ENCODE measurements at places on chromosomes 4 and X. TPM values are rescaled to one million over a fixed set of nuclear protein-coding genes. Genes with fewer than 3 reads are reported as not detected.

DNA sequence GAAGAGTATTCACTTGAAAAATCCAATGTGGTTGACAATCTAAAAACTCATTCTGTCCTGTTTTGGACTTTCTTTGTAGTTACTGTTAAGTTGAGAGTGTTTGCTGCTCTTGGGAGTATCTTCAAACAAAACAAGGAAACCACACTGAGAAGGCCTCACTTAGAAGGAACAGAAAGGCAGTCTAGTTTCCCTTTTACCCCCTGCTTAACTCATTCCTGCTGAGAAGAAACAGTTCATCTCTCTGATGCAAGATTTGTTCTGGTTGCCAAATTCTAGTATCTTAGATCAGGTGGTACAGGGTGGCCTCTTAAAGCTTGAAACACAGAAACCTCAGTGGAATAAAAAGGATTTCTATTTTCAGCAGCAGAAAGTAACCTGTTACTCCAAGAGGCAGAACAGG lies 41.4 kb downstream of the GUCY2F start:
- DNase-seq = no peak

Gene NAP1L3
- 136 TPM for total RNA-seq

Gene TAPT1
- total RNA-seq = 68.5 TPM

DNA sequence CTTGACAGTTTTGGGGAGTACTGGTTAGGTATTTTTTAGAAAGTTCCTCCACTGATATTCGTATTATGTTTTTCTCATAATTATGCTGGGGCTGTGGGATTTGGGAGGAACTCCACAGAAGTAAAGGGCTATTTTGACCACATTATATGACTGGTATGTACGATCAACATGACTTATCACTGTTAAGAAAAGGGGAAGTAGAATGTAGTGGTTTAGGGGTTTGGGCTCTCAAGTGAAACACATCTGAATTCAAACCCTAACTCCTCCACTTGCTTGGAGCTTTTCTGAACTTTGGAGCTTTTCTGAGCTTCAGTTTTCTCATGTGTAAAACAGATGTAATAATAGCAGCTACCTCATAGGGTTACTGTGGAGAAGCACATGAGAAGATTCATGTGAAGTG lies 96.4 kb upstream of the C1GALT1C1 start:
- DNase-seq = no peak

GRCh38 chrX:25015486-25016360 lies at the start of gene ARX:
ARX (minus strand) TSS chrX:25015965; CDS start chrX:25015737, 228 bp downstream.
- DNase-seq = peak; percentile 80

DNA sequence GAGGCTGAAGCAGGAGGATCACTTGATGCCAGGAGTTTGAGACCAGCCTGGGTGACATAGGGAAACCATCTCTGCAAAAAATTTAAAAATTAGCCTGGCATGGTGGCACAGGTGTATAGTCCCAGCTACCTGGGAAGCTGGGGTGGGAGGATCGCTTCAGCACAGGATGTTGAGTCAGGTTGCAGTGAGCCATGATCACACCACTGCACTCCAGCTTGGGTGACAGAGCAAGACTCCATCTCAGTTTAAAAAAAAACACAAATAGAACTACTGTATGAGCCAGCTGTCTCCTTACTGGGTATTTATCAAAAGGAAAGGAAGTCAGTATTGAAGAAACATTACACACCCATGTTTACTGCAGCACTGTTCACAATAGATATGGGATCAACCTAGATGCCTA lies 138.7 kb downstream of the RAP1GDS1 start:
- no peak for DNase-seq

GRCh38 chr4:132901224-132901623 lies 247.9 kb upstream of the PCDH10 start:
- no peak for DNase-seq

DNA sequence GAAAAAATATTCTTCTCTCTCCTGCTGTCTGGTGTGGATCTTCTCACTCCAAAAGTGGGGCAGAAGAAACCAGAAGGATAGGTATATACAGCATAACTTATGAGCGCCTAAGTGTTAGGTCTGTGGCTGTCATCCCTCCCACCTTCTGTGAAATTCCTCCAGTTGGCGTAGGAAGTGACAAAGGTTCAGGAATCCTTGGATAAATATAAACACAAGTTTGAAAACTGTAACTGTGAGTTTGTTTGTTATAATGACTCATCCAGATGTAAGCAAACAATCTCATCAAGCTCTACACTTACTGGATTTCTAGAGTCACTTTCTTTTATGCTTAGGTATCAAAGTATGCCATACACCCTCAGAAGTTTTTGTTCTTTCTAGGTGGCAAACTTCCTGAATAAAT lies 405.2 kb downstream of the FAT4 start:
- no peak for DNase-seq

- no peak for DNase-seq
Measured at GRCh38 chr4:116395408-116395807, 690.0 kb downstream of the TRAM1L1 start.

GRCh38 chrX:46965125-46965758 lies 53.0 kb downstream of the JADE3 start:
- DNase-seq = no peak

- no peak for DNase-seq
Measured at GRCh38 chr4:66687459-66687858, 857.8 kb downstream of the CENPC start.

GRCh38 chr4:68498413-68499007 lies 51.2 kb downstream of the TMPRSS11E start:
- peak; percentile 9 for DNase-seq

GRCh38 chr4:154877110-154877760 lies 96.2 kb downstream of the RBM46 start:
- DNase-seq = no peak

Gene SPATA18
- 1.2 TPM for total RNA-seq

DNA sequence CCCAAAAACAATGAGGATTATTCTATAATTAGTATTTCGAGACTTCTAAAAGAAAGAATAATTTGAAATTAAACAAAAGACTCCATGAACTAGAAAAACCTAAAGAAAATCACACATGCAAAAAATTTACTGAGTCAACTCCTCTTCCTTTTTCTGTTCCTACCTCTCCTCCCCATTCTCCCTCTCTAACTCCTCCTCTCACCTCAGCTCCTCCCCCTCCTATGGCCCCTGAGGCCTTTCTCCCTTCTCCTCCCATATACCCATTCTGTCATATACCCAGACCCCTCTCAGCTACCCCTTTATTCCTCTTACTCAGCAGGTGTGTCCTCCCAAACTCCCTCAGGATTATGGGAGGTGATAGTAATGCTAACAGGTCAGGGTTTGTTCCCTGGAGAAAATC lies 57.4 kb downstream of the SERTM2 start:
- DNase-seq = no peak

DNA sequence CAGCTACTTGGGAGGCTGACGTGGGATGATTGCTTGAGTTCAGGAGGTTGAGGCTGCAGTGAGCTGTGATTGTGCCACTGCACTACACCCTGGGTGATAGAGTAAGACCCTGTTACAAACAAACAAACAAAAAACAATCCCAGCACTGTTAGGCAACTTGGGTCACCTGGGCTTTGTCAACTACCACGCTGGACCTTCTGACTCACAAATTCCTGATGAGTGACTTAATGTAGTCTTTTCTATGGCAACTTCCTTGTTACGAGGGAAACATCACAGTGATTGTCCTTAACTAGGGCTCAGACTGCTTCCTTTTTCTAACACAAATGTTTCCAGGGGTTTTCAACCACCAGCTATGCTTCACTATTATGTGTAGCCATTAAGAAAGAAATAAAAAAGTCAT lies 128.8 kb upstream of the GPC4 start:
- DNase-seq = no peak

- DNase-seq = no peak
Measured at GRCh38 chr4:52052475-52052780, 1.3 kb downstream of the SPATA18 start.

Gene FGD1
- 9.4 TPM for total RNA-seq

DNA sequence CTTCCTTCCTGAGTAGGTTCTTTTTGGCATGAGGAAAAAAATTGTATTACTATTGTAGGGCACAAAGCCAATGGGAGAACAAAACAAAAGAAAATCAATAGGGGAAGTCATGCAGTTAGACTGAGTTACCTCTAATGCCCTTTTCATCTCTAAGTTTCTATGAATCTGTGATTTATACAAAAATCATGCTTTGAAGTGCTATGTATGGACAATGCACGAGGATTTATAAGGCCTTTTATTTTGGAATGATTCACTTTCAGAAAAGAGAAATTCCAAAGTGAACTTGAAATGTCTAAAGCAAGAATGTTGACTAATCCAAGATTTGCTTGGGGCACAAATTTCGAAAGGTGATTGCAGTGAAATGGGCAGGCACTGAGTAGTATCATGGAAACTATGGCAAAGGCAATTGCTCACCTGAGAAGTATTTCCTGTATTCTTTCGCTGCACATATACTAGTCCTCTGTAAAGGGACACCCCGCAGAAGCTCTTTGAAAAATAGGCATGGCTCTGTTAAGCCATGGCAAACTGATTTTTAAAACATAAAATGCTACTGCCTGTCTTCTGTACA lies 52.8 kb downstream of the ADGRG4 start:
- DNase-seq = no peak

GRCh38 chr4:182235021-182235795 lies 8.0 kb upstream of the TENM3 start:
- no peak for DNase-seq

- DNase-seq = no peak
Measured at GRCh38 chr4:153409924-153410501, 56.1 kb upstream of the TMEM131L start.

Gene WDR19
- 43.2 TPM for total RNA-seq

DNA sequence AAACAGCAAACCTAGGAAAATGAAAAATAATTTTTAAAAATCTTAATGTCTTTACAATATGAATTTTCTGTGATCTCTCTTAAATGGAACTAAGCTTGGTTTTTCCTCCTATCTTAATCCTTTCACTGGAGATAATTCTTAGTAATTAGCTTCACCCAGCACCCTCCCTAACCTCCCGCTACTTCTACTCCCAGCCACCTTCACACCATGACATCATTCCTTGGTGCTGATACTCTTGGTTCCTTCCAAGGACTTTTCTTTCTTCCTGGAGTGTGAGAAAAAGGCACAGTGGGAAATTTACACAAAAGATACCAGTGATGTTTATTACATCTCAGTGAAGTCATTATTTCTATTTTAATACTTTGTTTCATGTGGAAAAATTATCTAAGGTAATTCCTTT lies 163.6 kb upstream of the PLAC1 start:
- no peak for DNase-seq

Gene CCKAR
- not detected for total RNA-seq

DNA sequence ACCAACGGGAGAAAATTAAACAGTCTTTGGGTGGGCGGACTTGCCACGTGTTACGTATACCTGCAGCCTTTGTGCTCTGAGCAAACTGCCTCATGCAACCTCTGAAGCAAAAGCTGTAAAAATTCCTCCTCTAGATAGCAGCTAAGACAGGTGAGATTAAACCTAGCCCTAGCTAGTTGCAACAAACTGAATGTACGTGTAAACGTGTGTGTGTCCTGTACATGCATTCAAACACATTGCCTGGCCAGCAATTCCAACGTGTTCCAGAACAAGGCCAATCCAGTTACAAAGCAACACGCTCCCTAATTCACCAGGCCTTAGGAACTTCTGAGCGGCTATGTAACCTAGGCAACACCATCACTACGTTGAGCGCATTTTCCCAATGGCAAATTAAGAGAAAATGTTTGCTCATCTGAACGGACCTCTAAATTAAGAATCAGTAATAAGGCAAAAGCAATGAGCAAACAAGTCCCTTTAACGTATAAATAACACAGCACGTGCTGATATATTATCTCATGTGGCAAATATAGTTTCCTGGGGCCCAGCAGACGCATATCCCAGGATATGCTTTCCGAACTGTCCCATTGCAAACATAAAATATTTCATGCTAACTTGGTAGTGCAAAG lies 792 bp downstream of the PPID start:
- DNase-seq = peak; percentile 13

Gene VSIG4
- total RNA-seq = 15.1 TPM

- DNase-seq = no peak
Measured at GRCh38 chr4:122050841-122051240, 99.0 kb upstream of the TRPC3 start.

- DNase-seq = peak; percentile 18
Measured at GRCh38 chrX:50812995-50813842, 775 bp downstream of the SHROOM4 start.

GRCh38 chrX:121114691-121115090 lies 67.3 kb downstream of the GLUD2 start:
- no peak for DNase-seq

DNA sequence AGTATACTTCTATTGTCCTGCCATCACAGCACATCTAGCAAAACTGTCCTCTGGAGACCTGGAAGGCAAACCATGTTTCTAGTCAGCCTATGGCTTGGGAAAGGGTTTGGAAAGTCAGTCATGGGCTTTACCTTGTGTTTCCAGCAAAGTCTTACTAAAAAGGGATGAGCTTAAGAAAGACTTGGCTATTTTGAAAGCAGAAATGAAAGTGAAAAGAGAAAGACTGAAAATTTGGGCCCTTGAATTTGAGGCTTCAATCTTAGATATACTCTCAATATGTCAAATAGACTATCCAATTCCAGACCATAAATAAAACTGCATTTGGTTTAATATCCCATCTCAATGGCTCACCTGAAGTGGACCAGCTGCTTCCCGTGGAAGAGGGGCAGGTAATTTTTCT lies 127.9 kb downstream of the ZNF330 start:
- DNase-seq = no peak

Gene CT83
- not detected for total RNA-seq

GRCh38 chrX:110987292-110987691 lies 108.7 kb upstream of the PAK3 start:
- no peak for DNase-seq

GRCh38 chr4:138438608-138439007 lies 196.5 kb upstream of the SLC7A11 start:
- DNase-seq = no peak

- DNase-seq = no peak
Measured at GRCh38 chrX:65451663-65452062, 82.9 kb downstream of the LAS1L start.

GRCh38 chrX:30910124-30910860 lies 21.2 kb upstream of the TAB3 start:
- no peak for DNase-seq
